ENCODE measurements at places on chromosomes 11 and 22.

GRCh38 chr11:75237050-75237449 lies 3.5 kb upstream of the TPBGL start:
- DNase-seq: peak; percentile 60

GRCh38 chr11:16891964-16892363 lies 122.2 kb downstream of the PLEKHA7 start:
- no peak for DNase-seq

DNA sequence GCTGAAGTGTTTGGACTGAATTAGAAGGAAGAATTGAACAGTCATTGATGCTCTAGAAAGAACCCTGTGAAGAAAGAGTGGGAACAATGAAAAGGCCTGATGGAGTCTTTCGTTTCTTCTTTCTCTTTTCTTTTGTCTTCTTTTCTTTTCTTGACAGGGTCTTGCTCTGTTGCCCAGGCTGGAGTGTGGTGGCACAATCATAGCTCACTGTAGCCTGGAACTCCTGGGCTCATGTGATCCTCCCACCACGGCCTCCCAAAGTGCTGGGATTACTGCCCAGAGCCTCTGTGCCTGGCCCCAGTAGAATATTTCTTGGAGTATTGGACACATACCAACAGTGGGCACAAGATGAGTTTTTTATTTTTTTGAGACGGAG lies 1.1 kb downstream of the FEN1 start:
- no peak for DNase-seq

GRCh38 chr22:28075358-28075981 lies 156.4 kb upstream of the PITPNB start:
- no peak for DNase-seq

DNA sequence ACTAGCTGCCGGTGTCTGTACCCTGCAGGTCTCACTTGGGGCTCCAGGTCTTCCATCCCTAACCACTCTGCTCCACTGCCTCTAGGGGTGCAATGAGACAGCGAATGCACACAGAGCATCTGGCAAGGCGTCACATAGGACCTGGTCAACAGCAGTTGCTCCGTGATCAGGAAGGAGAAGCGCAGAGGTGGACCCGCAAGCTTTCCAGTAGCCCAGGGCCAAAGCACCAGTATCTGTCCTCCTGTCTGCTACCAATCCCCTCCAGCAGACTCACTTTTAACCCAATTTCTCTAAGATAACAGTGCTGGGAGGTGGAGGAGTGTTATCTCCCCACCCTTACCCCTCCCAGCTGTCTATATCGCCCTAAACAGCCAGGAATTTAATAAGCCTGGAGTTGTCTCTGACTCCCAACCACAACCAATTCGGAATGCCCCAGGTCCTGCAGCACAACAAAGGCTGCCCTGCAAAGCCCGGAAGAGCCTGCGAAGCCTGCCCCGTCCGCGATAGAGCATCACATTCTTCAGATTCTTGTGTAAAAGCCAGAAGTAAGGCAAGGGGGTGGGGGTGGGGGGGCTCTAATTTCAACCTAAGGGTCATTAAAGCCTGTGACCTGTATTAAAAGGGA lies 19.3 kb downstream of the MYH9 start:
- no peak for DNase-seq

DNA sequence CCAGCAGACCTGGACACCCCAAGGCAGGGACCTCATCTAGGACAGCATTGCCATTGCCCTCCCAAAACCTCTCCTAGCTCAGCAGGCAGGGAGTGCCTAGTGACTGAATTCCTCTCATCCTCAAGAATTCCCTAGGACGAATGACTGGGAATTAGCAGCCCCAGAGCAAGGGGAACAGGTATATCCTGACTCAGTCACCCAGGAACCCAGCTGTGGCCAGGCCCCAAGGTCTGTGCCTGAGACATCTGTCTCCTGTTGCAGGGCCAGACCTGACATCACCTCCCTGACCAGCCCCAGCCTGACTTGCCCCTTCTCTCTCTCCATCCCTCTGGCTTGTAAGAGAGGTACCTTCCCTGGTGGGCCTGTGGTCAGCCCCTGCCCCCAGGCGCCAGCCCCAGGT lies 39.0 kb upstream of the SUSD2 start:
- DNase-seq: no peak

- no peak for DNase-seq
Measured at GRCh38 chr11:107676336-107677057, 35.4 kb downstream of the SLN start.

GRCh38 chr22:24043958-24044357 lies 32.9 kb downstream of the CABIN1 start:
- no peak for DNase-seq

GRCh38 chr22:36373258-36373579 lies 14.5 kb downstream of the MYH9 start:
- DNase-seq: no peak

DNA sequence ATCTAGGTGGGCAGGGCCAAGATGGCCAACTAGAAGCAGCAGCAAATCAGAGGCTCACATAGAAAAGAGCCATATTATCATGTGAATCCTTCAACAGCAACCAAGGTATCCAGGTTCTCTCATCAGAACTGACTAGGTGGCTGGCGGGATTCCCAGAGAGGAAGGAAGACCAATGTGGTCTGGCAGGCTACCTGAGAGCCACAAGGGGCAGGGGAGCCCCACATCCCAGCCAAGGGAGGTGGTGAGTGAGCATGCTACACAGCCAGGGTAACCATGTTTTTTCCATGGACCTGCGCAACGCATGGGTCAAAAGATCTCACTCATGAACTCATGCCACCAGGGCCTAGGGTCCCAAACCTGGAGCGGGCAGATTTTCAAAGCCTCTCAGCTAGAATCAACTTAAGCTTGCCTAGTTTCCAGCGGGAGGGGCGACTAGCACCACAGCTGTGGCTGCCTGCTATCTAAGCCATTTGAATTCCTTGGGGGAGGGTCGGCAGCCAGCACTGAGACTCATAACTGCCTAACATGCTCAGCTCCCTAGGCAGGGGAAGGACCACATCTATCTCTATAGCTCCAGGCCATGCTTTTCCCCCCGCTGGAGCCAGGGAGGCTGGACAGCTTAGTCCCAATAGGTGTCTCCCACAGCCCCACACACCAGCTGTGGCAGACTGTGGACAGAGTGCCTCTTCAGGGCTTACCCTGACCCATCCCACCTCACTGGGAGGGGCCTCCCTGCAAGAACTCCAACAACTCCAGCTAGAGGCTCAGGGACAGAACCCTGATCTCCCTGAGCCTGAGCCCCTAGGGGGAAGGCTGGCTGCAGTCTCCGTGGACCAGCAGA lies 28.7 kb upstream of the CASP12 start:
- no peak for DNase-seq

- DNase-seq: no peak
Measured at GRCh38 chr11:119207415-119207960, 1.3 kb downstream of the CBL start.

DNA sequence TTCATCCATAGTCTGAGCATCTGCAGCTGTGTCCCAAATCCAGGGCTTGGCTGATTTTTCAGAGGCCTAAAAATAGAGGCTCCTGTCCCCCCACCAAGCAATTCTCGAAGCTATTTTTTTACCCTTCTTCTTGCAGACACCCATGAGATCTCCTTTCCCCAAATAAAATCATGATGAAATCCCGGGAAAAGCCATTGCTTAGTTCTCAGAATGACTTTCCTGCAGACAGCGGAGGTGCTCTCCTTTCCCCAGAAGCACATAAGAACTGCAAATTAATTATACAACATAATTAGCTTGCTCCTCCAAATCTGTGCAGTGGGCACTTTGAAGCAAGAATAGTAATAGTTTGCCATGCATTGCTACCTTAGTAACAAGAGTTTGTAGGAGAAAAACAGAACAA lies 83.6 kb upstream of the ASPHD2 start:
- no peak for DNase-seq

DNA sequence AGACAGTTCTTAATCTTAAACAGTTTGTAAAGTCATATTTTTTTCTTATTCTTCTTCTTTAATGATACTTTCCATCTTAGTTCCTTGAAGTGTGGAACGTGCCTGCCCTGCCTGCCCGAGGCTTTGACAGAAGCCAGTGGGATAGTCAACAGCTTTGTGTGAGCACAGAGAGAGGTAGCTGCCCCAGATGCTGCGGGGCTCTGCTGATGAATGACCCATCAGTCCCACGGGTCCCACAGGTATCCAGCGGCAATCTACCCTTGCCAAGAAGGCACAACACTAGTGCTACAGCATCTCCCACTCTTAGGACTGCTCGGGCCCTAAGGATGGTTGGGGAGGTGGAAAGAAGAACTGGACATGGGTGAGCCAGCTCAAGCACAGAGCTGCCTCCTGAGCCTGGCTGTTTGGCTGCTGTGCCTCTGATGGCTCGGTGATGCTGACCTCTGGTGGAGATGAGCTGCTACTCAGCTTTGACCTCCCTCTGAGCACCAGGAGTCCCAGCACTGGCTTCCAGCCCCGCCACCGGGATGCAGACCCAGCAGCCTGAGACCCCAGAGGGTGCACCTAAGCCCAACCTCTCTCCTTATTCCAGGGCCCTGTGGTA lies 11.8 kb upstream of the APLNR start:
- peak; percentile 46 for DNase-seq

DNA sequence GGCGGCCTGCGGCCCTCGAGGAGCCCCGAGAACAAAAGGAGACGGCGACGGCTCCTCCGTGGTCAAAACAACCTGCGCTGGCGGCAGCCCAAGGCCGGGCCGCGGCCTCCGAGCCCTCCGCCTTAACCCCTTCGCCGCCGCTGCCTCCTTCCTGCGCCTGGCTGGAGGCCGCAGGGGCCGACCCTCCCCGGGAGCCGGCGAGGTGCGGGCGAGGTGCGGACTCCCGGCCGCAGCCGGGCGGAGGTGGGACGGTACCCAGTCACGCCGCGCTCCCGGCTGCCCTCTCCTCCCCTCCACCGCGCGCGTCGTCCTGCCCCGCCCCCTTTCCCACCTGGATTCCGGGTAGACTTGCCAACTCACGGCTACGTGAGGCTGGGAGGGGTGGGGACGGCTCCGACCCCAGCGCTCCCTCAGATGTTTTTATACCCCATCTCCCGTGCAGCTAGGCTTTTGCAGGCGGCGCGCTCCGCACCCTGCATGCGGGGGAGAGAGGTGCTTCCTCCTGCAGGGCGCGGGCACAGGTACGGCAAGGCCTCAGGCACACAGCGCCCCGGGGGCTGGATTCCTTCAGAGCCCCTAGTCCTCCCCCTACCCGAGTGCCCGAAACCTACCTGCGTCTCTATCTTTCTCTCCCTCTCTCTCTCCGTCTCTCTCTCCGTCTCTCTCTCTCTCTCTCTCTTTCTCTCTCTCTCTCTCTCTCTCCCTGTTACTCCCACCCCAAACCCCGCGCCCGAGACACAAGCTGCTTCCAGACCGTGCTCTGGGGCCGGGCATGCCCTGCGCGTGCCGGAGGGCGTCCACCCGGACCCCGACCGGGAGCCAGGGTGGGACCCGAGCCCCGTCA lies 2.0 kb downstream of the PDGFB start:
- peak; percentile 52 for DNase-seq

- DNase-seq: no peak
Measured at GRCh38 chr22:41780746-41781505, 19.6 kb upstream of the CCDC134 start.

All from NCI-H1417 (cell line).